Stimulated activated CD8-positive, alpha-beta memory T cell treated with anti-CD3 and anti-CD28 coated beads, Interleukin-15, amount 100 ng/mL, for 1 hour (primary cell): ENCODE measurements at places on chromosomes 2 and 18.

GRCh38 chr2:45670646-45671045 is 19.2 kb downstream of the PRKCE start:
- no peak for DNase-seq

DNA sequence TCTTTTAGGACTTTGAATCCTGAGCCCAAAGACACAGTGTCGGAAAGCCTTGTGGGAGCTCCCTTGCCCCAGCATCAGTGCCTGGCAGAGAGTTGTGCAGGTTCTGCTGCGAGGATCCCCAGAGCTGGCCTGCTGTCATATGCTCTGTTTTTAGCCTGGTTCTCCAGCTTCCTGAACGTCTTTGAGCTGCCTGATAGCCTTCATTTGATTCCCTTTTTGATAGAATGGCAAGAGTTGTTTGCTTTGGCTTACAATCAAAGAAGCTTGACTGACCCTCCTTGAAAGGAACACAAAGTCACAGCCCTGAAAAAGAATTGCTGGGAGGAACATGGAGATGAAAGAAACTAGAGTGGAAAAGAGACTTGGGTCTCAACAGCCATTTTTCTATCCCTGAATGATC is 95.4 kb downstream of the C1QL2 start:
- no peak for DNase-seq

- no peak for DNase-seq
These were observed 279.8 kb downstream of the CELF4 start for GRCh38 chr18:37285825-37286224.

DNA sequence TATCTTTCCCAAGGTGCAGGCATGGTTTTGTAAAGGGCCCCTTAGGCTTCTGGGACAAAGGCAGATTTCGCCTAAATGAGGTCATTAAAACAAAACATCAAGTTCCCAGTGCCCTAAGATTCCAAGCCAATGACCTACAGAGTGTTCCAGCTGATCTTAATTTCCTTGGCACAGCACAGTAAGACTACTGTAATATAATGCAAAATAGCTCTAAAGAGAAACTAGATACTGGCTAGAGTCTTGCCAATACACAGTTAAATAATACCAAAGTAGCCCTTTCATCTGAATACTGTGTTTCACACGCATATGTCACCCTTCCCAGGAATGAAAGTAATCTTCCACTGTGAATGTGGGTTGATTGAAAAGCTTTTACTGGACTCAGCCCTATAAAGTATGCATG is 14.7 kb downstream of the GRB14 start:
- DNase-seq, result no peak

GRCh38 chr2:65380255-65380654 is 52.1 kb downstream of the SPRED2 start:
- DNase-seq, result no peak

GRCh38 chr18:50709193-50709592 is 110.6 kb downstream of the MRO start:
- DNase-seq, result no peak

- DNase-seq, result no peak
These were observed 4.3 kb downstream of the SOCS6 start for GRCh38 chr18:70293166-70293565.

- DNase-seq, result no peak
These were observed 17.3 kb downstream of the NCK2 start for GRCh38 chr2:105761931-105762515.

DNA sequence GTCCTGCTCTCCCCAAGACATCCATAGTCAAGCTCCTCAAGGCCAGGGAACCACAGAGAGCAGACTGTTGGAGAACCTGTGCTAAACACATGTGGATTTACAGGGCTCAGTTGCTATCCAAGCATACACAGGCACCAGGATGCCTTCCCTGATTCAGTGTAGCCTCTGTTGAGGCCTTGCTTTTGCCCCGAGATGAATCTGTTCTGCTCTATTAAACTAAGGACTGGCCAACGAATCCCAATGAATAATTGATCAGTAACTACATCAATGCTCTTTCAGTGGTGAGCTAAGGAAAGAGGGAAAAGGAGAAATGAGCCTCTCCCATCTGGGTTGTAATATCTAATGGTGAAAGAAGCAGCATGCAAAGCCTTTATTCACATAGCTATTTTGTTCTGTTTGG is 58.7 kb upstream of the SPTBN1 start:
- DNase-seq, result no peak

GRCh38 chr2:72145289-72145657 is 2.4 kb downstream of the CYP26B1 start:
- no peak for DNase-seq

DNA sequence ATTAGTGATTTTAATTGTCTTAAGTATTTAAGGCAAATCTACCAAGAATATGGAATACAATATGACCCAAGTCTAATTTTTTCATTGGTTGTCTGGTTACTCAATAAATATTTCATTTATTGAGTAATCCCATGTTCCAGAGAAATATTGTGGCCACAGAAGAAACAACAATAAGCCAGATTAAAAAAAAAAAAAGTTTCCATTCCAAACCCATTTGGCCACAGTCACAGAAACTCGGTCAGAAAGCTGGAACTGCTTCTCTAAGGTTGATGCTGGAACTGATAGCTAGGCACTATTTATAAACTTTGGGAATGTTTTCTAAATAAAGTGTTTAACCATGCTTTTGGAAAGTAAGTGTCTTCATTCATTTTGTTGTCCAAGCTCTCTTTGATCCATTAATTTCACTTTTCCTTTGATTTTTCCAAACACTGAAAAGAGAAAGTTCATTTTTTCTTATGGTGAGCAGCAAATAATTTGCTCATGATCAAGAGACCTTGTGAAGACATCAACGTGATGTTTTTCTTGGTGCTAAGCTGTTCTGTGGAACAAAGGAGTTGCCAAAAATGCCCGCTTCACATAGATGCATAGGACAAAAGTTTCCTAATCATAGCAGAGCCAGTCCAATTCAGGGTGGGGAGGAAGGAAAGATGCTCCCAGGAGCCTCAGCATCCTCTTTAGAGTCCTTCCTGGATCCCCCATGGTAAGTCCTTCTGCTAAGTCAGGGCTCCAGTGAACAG is 72.1 kb upstream of the CCBE1 start:
- DNase-seq, result no peak

GRCh38 chr2:74043345-74044329 is 58.9 kb downstream of the TET3 start:
- no peak for DNase-seq

DNA sequence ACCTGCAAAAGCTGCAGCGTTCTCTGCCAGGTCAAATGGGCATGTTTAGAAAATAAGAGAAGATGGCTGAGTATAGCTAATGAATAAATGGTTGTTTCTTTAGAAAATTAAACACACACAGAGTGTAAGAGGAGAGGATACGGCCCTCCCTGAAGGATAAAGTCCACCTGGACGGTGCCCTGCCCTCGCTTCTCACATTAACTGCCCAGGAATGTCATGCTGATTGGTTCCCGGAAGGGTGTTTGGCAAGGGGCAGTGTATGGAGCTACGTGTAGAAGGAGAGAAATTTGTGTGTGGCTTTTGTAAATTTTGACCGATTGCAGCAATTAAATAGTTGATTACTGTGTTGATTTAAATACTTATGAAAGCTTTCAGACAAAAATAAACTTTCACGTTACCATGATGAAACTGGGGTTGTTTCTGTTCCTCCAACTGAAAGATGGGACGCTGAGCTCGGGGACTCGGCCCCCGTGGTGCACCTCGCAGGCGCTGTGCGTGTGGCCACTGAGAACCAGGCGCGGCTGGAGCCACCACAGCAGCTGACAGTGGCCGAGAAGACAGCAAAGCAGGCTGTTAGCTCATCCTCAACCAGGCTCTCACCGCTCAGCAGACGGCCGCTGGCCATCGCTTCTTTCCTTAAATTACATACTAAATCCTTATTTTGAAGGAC is 22.7 kb downstream of the MPPE1 start:
- DNase-seq, result no peak

- no peak for DNase-seq
These were observed 102.5 kb downstream of the HNRNPLL start for GRCh38 chr2:38500283-38500634.

DNA sequence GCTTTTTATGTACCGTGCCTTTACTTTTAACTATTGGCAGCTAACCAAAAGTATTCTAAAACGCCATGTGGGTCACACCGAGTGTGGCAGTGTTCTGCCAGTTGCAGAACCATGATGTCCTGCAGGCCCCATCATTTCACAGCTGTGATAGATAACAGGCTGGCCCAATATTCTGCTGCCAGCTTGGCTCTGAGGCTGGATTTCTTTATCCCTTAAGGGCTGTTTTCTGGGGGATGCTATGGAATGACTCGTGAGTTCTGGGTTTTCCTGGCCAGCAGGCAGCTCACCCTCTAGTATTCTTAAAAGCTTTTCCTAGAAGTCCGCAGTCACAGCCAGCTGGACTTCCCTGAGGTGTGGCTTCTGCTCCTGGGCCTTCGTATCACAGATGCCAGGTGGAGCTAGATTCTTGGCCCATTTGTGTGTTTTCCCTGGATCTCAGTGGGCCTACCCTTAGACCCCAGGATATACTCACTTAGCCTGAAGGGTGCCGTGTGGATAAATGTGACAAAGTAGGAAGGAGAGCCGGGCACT is 41.0 kb downstream of the FHOD3 start:
- no peak for DNase-seq

DNA sequence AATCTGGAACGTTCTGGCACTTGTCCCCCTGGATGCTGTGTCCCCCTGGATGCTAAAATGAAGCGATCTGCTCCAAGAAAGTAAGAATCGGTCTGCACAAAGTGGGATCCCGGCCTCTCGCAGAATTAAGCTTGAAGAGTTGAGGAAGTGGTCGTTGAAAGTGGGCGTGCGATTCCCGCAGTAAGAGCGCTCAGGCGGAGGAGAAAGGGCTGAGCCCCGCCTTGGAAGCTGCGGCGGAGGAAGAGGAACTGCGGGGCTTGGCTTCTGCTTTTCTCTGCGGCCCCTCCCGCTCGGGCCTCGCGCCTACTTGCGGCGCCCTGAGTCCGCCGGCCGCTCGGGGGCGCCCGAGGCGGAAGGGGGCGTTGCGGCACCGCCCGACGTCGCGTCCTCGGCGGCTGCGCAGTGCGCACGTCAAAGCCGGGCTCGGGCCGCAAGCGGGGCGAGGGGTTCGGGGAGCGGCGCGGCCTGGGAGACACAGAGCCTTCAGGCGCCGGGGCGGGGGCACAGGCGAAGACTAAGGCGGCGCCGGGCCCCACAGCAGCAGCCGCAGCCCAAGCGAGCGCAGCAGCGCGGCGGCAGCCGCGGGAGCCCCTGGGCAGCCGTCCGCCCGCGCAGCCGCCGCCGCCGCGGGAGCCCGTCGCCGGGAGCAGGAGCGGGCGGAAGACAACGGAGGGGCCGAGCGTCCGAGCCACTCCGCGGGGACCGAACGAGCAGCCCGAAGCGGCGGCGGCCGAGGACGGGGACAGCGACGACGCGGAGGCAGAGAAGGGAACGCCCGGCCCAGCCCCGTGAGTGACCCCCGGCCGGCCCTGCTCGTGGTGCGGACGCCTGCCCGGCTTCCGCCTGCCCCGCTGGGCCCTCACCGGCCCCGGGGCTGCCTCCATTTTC is at the start of gene CAB39:
CAB39 (plus strand) TSS at position 400 of the 888 bp plus-strand sequence. CDS start 47,160 bp downstream, outside the sequence.
- peak; percentile 56 for DNase-seq

DNA sequence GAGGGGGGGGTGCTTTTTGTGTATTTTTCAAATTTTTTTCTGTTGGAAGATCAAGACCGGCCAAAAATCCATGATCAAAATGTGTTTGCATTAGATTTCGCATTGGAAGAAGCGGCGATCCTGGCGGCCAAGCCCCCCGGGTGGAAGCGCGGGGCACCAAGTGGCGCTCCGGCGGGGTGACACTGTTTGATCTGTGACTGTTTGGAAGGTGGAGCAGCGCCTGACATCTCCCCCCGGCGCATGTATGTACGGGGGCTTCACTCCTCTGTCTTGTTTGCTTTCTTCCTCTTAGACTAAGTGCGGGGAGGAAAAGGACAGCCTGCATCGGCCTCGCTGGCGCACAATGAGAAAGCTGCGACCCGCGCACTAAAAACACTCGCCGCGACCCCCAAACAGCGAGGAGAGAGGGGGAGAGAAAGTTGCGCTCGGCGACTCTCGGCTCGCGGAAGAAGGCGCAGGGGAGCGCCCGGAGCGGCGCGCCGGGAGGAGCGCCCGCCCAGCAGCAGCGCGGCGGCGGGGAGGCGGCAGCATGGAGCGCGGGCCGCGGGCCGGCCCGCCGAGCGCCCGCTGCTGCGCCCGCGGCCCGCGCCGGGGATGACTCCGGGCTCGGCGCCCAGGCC is 515 bp downstream of the TSHZ1 start:
- DNase-seq, result no peak

DNA sequence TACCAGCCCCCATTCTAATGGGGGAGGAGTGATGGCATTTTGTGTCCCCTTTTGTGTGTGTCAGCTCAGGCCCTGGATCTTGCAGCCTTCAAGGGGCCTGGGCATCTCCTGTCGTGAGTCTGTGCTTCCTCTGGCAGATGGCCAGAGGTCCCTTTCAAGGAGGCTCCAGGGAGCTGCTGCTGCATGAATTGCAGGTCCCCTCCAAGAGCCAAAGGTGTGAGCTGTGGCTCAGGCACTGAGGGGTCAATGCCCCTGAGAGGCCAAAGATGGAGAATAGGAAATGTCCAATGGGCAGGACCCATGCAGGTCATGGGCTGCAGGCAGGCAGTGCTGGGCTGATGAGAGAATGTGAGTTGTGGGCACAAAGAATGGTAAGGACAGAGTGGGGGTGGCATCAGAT is 10.4 kb downstream of the MAB21L4 start:
- DNase-seq, result no peak

DNA sequence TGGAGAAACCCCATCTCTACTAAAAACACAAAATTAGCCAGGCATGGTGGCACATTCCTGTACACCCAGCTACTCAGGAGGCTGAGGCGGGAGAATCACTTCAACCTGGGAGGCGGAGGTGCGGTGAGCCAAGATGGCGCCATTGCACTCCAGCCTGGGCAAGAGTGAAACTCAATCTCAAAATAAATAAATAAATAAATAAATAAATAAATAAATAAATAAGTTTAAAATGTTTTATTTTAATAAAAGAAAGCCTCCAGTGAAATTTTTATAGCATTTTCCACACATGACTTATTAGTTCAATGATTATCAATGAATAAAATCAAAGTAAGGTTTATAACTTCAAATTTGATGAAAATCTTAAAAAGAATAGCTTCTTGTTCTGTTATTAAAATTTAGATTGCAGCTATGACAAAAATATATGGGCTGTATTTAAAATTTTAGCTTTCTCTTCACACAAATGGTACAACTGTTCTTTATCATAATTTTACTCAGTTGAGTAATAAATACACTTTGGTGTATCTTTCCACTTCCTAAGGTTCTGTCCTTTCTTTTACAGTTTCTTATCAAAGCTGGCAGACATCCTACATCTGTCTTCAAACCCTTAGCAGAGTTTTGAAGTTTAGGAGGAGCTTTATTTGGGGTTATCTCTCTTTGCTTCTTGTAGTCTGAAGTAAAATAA is 78.4 kb upstream of the ZSWIM2 start:
- DNase-seq, result no peak

GRCh38 chr2:232901736-232902578 is 31.9 kb downstream of the SNORC start:
- DNase-seq, result no peak

GRCh38 chr2:106996171-106996769 is 110.3 kb upstream of the ST6GAL2 start:
- DNase-seq, result no peak

- DNase-seq, result no peak
These were observed 423.4 kb upstream of the ID2 start for GRCh38 chr2:8258406-8258805.

- no peak for DNase-seq
These were observed 62.5 kb downstream of the REEP1 start for GRCh38 chr2:86274918-86275275.
